Activated CD8-positive, alpha-beta memory T cell treated with anti-CD3 and anti-CD28 coated beads for 1 hour (primary cell): ENCODE measurements at places on chromosomes 3 and 15.

DNA sequence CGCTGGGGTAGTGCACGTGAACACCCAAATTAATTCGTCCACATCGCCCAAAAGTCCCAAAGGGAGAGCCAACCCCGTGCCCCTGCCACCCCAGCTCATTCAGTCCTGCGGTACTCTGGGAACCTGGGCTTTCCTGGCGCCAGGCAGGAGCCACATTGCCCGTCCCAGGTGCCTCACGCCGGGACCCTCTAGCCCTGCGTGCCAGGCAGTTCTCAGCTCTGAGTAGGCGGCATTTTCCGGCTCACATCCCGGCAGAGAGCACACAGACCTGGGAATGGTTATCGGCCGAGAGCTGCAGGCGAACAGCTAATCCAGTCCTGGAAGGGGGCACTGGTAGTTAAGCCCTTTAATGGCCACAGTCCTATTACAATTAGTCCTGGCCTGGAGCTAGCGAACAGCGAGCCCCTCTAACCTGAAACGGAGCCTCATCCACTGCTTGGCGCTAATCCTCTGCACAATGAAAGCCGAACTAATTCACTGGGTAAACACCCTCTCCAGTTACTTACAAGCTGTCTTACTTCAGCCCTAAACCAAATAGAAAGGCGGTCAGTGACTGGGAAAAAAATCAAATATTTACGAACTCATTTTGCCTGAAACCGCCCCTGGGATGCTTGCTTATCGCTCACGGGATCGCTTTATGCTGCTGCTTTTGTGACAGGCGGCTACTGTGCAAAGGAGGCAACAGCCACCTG lies 254.6 kb upstream of the SOX14 start:
- no peak for DNase-seq

DNA sequence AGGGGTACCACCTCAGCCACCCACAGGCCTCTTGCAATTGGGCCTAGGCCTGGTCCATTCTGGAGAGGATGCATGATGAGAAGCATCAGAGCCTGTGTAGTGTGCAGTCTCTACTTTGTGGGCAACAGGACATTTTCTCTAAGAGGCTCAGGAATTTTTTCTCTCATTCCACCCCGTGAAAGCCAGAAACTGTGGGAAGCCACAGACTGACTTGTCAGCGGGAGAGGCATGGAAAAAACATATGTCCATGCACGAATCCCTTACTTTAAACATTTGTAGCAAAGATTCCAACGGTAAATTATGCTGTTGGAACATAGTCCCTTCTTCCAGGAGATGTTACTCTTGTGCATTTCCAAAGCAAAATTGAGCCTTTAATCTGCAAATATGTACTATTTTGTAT lies 196.5 kb downstream of the KLHL25 start:
- no peak for DNase-seq

GRCh38 chr3:140006331-140006730 lies 71.3 kb downstream of the CLSTN2 start:
- DNase-seq, result no peak

DNA sequence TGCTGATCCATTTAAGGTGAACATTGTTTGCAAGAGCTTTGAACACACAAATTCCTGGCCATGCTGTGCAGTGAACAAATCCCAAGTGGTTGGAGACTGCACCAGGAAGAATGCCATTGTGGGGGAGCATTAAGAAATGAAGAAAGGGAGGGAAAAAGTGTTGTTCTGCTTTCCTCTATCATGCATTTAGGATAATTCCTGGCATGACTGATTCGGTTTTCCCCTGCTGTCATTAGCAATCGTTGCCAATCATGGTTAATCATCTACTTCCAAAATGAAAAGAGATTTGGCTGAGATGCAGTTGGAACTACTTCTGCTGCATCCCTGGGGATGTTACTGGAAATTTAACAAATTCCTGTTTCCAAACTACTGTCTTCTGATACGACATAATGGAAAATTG lies 73.7 kb upstream of the ZPLD1 start:
- no peak for DNase-seq

- DNase-seq, result no peak
These were observed 8.4 kb downstream of the CERS3 start for GRCh38 chr15:100520132-100520921.

GRCh38 chr15:72060687-72061250 lies 57.2 kb downstream of the MYO9A start:
- no peak for DNase-seq

DNA sequence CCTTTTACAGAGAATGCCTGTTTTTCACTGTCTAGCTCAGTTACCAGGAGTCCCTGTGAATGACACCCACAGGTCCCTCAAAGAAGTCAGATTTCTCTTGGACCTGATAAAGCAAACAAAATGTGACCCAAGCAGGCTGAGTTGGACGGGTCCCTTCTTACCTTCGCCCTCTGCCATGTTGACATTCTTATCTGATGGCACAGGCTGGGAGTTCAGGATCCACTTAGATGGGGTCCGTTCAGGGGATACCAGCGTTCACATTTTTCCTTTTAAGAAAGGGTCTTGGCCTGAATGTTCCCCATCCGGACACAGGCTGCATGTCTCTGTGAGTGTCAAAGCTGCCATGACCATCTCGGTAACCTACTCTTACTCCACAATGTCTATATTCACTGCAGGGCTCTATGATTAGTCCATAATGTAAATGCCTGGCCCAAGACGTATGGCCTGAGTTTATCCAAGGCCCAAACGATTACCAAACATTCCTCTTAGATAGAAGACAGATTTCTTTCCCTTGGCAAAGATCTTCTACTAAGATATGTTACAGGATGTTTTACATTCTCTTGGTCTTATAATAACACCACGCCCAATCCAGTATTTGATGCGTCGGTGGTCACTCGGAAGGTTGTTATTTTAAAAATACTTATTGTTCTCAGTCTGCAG lies 179.1 kb downstream of the THSD4 start:
- DNase-seq, result no peak

DNA sequence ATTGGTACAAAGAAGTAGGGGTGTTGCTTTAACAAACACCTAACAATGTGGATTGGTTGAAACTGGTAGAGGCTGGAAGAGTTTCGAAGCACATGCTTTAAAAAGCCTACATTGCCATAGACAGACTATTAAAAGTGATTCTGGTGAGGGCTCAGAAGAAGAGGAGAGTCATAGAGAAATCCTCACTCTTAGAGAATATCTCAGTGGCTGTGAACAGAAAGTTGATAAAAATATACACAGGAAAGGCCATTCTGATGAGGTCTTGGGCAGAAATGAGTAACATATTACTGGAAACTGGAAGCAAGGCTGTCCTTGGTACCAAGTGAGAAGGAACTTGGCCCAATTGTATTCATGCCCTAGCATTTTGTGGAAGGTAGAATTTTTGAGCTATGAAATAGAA lies 173.7 kb upstream of the CRBN start:
- no peak for DNase-seq
